ENCODE measurements at places on chromosomes 11 and 22.

- peak; percentile 65 for DNase-seq
These were observed 76.4 kb upstream of the PPARA start for GRCh38 chr22:46073683-46074504.

DNA sequence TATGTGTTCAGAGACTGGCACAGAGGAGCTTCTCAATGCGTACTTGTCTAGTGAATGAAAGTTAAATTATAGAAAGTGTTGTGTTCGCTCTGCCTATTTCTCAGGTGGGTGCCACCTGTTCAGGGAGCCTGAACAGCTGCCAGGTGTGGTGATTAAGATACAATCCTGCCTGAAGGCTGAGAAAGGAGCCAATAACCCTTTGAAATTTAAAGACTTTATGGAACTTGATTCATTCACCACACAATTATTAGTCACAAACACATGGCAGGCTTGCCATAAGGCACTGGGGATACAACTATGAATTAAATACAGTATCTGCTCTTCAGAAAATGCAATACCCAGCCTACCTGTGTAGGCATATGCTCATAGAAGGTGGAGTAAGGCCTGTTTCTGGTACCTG is 92.9 kb upstream of the AMOTL1 start:
- DNase-seq, result no peak

- DNase-seq, result peak; percentile 100
These were observed 980 bp upstream of the MUS81 start for GRCh38 chr11:65859095-65859811.

- DNase-seq, result peak; percentile 77
These were observed 22.1 kb upstream of the SYT7 start for GRCh38 chr11:61602775-61603569.

- no peak for DNase-seq
These were observed 670 bp downstream of the MYEOV start for GRCh38 chr11:69294571-69295078.

DNA sequence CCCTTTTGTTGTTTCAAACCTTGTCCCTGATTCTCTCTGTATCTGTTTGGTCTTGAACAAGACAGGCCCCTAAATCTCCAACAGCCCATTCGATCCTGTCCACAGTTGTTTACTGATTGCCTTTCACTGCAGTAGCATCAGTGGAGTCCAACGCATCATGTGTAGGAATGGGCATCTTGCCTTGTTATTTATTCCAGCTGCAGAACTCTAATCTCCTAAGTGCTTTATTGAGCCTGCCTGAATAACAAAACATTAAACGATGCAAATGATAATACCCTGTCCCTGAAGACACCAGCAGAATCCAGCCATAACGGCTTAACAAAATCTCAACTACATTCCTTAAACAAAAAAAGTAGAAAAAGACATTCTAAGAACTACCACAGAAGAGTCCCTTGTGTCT is 50.1 kb downstream of the SLC35F2 start:
- DNase-seq, result no peak

DNA sequence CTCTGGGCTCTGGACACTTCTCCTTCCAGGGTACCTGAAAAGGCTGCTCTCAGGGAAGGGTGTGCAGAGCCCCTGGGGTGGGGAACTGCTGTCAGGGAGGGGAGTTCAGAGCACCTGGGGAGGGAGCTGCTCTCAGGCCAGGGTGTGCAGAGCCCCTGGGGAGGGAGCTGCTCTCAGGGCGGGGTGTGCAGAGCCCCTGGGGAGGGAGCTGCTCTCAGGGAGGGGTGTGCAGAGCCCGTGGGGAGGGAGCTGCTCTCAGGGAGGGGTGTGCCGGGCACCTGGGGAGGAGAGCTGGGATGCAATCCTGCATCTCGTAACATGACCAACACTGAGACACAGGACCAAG is 764.2 kb downstream of the BRD1 start:
- no peak for DNase-seq

DNA sequence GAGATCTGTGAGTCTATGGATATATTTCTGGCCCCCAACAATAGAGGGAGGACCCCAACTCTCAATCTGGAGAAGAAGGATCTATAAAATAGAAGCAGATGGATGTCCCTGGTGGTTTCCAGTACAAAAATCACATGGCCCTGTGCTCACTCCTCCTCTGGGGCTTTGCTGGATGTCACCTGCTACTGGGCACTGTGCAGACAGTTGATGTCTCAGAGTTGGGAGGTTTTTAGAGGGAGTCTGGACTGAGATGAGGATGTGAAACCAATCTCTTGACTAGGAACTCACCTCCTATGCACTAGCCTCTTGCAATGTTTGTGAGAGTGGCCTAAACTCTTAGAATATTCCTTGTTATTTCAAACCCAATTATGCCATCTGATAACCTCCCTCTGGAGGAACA is 107.2 kb downstream of the SCN3B start:
- DNase-seq, result no peak

All from astrocyte of the hippocampus (primary cell).